Lung microvascular endothelial cell (primary cell): ENCODE measurements at places on chromosomes 11 and 22.

DNA sequence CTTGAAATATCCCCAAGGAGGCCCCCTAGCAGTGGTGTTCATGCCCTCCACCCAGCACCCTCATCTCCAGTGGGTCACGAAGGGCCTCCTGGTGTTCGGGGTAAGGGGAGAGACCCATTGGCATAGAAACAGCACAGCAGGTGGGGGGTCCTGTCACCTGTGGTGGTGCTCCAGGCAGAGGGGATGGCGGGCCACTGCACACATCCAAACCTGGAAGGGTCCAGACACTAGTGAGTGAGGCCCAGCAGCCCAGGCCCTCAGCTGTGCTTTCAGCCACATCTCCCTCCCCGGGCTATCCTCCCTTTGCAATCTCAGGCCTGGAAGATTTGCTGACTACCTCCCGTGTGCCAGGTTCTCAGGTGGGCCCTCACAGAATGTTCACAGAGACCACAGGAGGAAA lies 59.4 kb upstream of the LYVE1 start:
- DNase-seq: no peak

DNA sequence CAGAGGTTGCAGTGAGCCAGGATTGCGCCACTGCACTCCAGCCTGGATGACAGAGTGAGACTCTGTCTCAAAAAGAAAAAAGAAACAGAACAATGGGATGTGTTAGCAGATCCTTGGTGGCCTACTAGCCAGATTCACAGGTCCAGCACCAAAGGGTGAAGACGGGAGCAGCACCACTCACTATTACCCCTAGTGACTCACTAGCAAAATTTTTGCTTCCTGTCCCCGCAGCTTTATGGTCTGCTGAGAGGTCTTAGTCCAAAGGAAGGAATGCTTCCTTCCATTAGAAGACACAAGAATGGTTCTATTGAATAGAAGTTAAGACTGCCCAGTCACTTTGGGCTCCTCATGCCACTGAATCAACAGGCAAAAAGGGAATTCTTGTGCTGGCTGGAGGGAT lies 35.9 kb upstream of the NUP50 start:
- DNase-seq: no peak

GRCh38 chr22:50296658-50297490 lies 10.6 kb downstream of the PLXNB2 start:
- no peak for DNase-seq

- DNase-seq: no peak
Observed at GRCh38 chr11:61973476-61974162, 6.2 kb upstream of the FTH1 start.

DNA sequence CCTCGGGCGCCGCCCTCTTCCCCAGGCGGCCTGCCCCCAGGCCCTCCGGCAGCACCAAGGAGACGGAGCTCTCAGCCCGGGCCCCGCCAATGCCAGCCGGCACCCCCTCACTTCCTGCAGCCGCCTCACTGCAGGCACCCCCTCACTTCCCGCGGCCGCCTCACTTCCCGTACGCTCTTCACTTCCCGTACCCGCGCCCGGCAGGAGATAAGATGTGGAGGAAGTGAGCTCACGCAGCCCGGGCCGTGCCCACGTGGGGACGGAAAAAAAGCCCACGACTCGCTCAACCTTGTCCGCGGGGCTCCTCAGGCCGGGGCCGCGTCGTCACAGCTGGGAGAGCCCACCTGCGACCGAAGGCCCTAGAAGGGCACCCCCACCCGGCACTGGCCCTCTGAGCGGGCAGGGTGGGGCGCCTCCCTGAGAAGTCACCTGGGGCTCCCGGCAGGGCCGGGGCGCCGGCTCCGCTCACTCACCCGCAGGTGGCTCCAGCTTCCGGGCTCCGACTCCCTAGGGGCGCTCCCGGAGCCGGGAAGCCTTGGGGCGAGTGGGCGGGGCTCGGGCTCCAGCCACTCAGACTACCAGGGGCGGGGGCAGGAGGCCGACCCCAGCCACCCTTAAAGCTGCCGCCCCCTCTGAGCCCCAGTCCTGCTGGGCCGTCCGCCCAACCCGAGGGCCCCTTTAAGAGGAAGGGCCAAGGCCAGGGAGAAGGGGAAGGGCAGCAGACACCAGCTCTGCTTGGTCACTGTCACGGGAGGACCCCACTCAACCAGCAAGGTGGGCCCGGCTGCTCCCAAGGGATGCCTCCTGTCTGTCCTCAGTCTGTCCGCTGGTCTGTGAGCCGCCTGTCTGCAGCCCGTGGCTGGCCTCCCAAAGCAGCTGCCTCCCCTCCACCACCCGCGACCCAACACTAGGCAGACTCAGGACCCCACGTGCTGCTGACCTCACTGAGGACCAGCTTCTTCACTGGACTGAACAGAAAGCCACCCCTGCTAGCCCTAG lies 31.4 kb downstream of the PISD start:
- DNase-seq: peak; percentile 92

DNA sequence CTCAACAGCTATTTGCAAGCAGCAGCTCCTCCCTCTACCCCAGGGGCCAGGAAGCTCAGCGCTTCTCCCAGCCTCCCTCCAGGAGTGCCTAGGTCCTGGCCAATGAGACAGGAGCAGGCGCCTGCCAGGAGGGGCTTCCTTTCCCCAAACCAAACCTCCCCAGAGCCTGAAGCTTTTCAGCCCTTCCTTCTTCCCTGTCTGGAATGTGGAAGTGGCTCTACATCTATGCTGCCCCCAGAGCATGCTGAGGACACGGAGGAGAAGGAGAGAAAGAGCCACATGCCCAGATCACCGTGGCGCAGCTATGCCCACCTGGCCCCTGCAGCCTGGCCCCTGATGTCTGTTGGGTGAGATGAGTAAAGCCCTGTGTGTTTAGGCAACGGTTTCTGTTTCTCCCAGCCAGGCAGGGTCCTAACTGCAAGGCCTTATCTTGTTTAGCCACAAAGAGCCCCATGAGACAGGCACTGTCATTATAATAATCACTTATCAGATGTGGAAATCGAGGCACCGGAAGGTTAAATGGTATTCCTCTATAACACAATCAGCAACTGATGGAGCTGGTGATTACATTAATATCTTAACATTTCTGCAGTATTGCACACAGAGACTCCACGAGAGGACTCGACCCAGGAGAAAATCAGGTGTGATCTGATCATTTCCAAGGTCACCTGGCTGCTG lies 315.8 kb downstream of the CTTN start:
- DNase-seq: no peak

DNA sequence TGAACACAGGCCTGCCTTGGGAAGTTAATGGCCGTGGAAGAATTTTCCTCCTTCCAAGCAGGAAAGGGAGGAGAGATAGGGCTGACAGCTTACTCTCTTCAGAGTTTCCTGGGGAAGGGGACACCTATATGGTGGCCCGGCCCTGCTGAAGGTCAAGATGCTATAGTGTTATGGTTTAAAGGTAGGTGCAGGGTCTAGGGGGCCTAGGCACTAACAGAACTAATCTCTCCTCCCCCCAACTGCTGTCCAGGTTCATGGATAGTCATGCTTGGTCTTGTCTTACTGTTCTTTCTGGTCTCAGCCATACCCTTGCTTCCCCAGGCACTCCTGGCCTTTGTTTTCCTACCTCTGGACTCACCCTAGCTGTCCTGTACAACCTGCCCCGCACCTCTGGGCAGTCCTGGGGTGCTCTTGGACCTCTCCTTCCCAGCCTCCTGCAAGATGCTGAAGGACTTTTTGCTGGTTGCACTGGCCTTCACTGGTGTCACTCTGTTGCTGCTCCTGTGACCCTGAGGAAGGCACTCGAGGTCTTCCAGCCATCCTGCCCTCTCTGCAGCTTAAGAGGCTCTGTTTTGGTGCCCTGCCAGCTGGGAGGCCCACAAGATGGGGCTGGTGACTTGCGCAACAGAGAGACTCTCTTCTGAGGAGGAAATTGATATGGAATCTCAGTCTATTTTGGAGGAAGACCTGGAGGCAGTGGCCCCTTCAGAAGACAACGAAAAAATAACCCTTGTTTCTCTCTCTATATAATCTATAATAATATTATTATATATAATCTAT lies 17.9 kb downstream of the SEC14L3 start:
- no peak for DNase-seq

GRCh38 chr11:200224-201003 lies 6.8 kb downstream of the BET1L start:
- DNase-seq: no peak

DNA sequence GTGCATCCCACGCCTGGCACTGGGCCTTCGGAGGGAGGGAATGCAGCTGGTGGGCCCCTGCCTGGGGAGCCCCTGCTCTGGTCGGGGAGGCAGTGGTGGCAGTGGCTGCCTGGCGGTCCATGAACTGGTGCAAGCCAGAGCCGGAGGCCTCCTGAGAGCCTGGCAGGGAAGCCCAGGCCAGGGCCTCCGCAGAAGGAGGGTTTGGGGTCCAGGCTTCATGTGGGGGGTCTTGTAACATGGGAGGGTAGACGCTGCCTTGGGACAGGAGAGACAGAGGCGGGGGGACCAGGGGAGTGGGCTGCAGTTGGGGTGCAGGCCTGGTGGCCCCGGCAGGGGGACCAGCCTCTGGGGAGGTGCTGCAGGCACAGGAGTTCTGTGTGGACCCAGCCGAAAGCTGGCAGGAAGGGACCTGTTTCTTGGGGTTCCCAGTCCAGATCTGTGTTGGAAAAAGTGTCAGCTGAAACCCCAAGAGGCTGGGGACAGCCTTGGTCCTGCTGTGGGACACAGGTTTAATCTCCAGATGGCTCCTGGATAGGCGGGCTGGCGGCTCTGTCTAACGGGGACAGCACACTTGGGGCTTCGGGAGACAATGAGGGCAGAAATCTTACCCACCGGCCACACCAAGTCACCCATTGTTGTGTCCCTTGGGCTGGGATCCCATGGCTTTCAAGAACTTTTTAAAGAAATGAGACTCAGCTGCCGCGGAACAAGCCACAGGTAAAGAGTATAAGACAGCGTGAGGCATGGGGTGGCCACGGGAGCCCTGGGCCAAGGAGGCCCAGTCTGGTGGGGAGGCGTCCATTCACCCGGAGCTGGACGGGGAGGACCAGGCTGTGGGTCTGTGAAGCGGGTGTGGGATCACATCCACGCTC lies 73.5 kb downstream of the KCNQ1 start:
- DNase-seq: no peak

GRCh38 chr22:46070803-46071450 lies 79.4 kb upstream of the PPARA start:
- peak; percentile 79 for DNase-seq

DNA sequence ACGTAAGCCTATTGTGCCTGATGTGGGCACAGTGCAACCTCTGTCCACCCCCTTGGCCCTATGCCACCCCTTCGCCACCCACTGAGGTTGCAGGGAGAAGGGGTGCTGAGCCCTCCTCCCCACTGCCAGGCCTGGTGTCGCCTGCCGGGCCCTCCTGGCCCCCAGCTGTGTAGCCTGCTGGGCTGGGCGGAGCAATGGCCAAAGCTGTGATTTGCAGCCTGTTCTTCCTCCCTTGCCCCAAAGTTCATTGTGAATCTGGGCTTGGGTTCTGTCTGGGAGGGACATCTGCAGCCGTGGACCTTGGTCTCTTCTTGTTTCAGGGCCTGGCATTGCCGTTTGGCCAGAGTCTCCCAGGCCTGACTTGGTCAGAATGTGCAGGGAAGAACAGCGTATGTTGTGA lies 121.9 kb downstream of the PKNOX2 start:
- no peak for DNase-seq

GRCh38 chr11:20355221-20356219 lies 8.0 kb upstream of the HTATIP2 start:
- peak; percentile 68 for DNase-seq

GRCh38 chr11:15933886-15934625 lies 422.3 kb downstream of the SOX6 start:
- no peak for DNase-seq

DNA sequence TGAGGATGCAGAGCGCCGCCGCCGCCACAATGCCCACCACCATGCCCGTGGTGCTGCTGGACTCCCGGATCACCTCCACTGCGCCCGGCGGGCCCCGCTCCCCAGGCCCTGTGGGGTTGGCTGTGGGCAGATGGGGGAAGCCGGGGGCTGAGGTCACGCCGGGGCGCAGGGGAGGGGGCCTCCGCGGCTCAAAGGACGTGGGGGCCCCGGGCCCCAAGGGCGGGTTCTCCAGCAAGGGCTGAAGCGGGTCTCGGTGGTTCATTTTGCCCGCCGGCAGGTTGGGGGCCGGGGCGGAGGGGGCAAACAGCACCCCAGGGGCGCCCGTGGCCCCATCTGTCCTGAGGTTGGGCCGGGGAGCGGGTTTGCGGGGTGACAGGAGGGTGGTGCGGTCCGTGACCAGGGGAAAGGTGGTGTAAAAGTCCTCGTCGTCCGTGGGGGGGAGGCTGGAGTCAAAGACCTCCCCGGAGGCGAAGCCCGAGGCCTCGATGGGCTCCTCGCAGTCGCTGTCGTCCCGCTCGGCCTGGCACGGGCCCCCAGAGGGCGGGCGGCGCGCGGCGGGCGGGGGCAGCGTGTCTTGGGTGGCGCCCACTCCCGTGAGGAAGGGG lies 16.5 kb downstream of the SLC22A12 start:
- no peak for DNase-seq

- DNase-seq: no peak
Observed at GRCh38 chr22:17131686-17132085, 10.5 kb upstream of the TMEM121B start.

- DNase-seq: peak; percentile 39
Observed at GRCh38 chr22:25775531-25775930, 33.5 kb downstream of the MYO18B start.

DNA sequence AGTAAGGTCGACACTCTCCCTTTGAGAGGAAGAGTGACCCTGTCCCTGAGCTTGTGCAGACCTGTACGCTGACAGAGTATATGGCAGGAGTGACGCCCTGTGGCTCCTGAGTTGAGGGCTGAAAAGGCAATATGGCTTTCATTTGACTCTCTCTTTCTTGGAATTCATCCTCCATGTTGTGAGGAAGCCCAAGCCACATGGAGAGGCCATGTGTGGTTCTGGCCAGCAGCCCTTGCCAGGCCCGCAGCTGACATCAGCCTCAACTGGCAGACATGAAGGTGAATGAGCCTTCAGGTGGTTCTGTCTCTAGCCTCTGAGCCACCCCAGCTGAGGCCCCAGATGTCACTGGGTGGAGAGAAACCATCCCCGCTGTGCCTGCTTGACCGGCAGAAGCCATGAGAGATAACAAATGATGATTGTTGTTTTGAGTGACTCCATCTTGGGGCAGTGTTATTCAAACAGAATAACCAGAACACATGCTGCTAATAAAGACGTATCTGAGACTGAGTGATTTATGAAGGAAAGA lies 31.9 kb downstream of the SMIM38 start:
- DNase-seq: no peak

DNA sequence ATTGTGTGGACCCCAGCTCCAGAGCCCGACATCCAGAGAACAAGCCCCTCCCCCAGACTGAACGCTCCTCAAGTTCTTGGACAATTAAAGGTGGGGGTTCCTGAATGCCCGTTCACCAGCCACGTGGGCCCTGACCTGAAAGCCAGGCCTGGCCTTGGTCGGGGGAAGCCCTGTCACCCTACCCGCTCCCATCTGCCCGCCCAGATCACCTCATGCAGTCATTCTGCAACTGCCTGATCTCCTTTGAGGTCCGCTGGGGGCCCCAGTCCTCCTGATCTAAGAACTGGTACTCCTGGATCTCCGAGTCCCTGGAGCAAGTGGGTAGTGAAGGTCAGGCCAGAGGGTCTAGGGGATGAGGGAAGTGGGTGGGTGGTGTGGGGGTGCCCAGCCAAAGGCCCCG lies 9.1 kb upstream of the NAALADL1 start:
- DNase-seq: no peak

DNA sequence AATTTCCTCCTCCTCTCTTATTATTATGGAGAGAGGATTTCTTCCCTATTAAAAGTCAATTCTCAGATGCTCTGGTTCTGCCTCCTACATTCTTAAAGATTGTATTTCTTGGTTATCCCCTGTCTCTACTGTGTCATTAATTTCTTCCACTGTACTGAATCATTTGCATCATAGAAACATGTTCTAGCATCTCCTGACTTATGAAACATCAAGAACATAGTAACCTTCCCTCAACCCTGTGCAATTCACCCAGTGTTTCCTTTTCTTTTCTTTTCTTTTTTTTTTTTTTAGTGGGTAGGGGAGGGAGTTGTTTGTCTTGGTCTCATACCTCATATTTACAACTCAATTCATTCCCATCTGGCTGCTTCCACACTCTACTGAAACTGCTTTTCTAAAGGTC lies 288.0 kb upstream of the PLET1 start:
- DNase-seq: no peak
